CD4-positive, CD25-positive, alpha-beta regulatory T cell (primary cell): ENCODE measurements at places on chromosomes 11 and 22.

GRCh38 chr22:30044369-30044768 lies 35.9 kb upstream of the HORMAD2 start:
- DNase-seq: peak; percentile 18

- DNase-seq: no peak
Observed at GRCh38 chr11:69051381-69052342, 2.9 kb downstream of the TPCN2 start.

DNA sequence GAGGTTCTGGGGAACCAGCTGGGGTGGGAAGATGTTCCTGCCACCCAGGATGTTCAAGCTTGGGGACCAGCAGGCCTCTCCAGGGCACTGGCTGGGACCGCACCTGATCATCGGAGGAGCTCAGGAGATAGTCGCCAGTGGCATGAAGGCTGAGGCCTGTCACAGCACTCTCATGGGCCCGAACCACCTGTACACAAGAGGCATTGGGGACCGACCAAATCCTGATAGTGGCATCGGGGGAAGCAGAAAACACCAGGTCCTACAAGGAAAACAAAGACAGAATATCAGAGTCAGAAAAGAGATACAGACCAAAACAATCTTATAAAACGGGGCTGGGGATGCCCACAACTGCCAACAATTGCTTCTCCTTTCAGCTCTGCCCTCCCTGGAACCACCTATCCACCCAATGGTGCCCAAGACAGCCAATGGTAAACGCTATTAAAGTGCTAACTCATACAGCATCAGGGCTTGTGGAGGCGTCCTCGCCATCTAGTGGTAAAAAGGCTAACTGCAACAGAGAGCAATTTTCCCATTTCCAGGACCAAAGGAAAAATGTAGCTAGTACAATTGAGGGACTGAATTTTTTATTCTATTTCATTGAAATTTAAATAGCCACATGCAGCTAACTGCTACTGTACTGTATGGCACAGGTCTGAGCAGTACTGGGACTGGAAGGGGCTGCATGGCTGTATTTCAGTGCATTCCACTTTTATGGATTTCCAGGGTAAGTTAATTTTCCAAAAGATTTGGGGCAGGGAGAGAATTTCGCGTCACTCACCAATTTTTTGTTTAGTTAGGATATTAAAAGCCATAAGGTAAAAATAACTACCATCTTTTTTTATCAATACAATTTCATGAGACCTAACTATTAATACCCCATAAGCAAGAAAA lies 7.1 kb downstream of the PRPF19 start:
- DNase-seq: peak; percentile 56

- no peak for DNase-seq
Observed at GRCh38 chr11:30451167-30451566, 128.3 kb downstream of the ARL14EP start.

- DNase-seq: peak; percentile 75
Observed at GRCh38 chr11:20397281-20397680, 9.8 kb downstream of the PRMT3 start.

DNA sequence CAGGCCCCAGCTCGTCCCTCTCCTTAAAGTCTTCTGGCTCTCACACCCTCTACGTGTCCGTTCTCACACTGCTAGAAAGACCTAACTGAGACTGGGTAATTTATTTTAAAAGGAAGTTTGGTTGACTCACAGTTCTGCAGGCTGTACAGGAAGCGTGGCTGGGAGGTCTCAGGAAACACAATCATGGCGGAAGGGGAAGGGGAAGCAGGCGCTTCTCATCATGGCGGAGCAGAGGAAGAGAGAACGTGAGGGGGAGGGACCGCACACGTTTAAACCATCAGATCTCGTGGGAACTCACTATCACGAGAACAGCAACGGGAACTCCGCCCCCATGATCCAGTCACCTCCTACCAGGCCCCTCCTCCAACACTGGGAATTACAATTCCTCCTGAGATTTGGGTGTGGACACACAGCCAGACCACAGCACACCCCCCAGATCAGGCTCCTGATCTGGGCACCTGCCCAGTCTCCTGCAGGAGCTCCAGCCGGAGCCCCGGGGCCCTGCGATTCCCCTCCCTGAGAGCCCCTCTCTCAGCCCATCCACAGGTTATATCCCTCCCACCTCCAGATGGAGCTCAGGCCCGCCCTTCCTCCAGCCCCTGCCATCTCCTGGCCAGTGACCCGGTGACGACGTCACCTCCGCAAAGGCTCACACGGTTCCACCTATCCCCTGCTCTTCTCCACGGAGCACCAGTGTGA lies 170.2 kb downstream of the BRD1 start:
- DNase-seq: peak; percentile 63

DNA sequence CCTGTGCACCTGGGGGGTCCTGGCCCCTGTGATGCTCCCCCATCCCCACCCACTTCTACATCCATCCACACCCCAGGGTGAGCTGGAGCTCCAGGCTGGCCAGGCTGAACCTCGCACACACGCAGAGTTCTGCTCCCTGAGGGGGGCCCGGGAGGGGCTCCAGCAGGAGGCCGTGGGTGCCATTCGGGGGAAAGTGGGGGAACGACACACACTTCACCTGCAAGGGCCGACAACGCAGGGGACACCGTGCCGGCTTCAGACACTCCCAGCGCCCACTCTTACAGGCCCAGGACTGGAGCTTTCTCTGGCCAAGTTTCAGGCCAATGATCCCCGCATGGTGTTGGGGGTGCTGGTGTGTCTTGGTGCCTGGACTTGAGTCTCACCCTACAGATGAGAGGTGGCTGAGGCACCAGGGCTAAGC lies 20.0 kb upstream of the TALDO1 start:
- no peak for DNase-seq
